ENCODE measurements at places on chromosomes 12 and 14.

DNA sequence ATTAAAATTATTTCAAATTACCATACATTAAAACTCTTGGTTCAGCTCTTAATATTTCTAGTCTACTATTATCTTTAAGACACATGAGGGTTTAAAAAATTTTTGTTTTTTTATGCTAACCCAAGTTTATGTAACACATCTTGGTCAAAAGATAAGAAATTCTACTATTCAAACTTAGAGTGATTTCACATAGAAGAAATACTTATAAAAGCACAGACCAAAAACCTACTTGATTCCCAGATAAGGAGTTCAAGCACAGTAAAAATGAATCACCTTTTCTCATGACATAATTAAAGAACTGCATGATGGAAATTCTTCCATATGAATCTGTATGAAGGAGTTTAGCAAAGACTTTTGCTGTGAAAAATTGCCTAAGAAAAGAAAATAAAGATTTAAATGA, 13.9 kb downstream of the PPP2R3C start:
- no peak for DNase-seq

GRCh38 chr12:124463341-124463921, 104.0 kb downstream of the NCOR2 start:
- no peak for DNase-seq

- DNase-seq = peak; percentile 23
These were observed 354.4 kb downstream of the MED13L start for GRCh38 chr12:115922952-115923564.

GRCh38 chr12:69405566-69405865, 46.0 kb downstream of the YEATS4 start:
- peak; percentile 78 for DNase-seq

DNA sequence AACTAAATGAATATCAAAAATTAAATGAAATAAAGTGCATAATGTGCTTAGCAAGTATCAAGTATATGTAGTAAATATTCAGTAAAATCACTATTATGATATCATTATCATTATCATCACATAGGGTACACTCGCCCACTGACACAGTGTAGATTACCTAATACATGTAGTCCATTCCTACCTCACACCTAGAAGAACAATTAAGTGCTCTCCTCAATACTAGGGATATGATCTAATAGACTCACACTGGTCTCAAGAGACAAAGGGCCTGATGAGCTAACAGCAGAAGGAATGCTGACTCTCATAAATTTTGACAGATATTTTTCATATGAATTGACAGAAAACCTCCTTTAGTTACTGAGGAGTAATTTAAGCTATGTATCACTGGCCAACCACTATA, 29.1 kb downstream of the FSCB start:
- DNase-seq = no peak

DNA sequence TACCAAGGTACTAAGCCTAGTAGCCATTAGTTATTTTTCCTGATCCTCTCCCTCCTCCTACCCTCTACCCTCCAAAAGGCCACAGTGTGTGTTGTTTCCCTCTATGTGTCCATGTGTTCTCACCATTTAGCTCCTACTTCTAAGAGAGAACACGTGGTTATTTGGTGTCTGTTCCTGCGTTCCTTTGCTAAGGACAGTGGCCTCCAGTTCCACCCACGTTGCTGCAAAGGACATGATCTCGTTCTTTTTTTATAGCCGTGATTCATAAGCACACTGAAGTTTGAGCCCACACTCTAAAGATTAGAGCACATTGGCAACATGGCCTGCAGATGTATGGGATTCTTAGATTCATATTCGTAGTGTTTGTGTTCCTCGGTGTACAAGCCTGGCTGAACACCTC, 8.1 kb upstream of the STX2 start:
- no peak for DNase-seq

DNA sequence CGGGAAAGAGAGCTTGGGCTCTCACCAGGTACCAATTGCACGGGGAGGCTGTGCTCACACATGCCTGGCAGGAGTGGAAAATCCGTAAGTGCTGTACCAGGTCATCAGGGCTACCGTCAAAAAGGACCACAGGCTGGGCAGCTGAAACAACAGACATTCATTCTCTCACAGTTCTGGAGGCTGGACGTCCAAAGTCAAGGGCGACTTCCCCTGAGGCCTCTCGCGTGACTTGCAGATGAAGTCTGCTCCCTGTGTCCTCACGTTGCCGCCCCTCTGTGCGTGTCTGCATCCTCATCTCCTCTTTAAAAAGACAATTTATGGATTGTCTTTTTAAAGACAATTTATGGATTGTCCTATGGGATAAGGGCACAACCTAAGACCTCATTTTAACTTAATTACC, 73.8 kb upstream of the FZD10 start:
- no peak for DNase-seq
